ENCODE measurements at places on chromosomes 1 and 21. TPM values are rescaled to one million over a fixed set of nuclear protein-coding genes. Genes with fewer than 3 reads are reported as not detected.

Gene SLC45A3
- 1.1 TPM for total RNA-seq

Gene TNFSF4
- 3.1 TPM for total RNA-seq

Gene PPP2R5A
- total RNA-seq = 53.7 TPM

Gene CCDC27
- total RNA-seq = not detected

GRCh38 chr1:63713627-63714481 lies 60.0 kb upstream of the ROR1 start:
- no peak for DNase-seq

- no peak for DNase-seq
Measured at GRCh38 chr1:161367684-161368400, at the start of gene CFAP126. TSS of gene CFAP126 (minus strand) at chr1:161367876. CDS start at chr1:161367868, 8 bp downstream.

DNA sequence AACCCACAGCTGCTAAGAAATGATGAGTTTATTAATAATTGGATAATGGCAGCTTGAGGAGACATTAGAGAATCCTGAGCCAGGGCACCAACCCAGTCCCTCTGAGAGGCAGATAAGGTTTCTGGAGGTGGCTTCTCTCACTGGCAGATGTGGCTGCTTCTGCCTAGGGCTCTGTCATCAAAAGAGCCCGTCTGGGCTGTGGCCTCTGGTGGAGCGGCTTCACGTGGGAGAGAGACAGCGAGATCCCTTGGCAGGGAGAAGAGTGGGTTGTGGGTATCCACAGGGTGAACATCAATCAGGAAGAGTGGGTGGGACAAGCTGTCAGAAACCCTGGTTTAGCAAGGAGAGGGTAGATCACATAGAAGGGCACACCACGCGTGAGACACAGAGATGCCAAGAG lies 30.0 kb downstream of the VWA5B1 start:
- no peak for DNase-seq

All from activated T-helper 1 cell treated with anti-CD3 and anti-CD28 coated beads, Interleukin-12 subunit alpha, Interleukin-12 subunit beta, Interleukin-2, Interleukin-4 antibody, amounts not matched to agents 30 ng/mL and 10 ng/mL and 1 ng/mL, durations not matched to agents 14 hours and 24 hours and 36 hours (primary cell).